ENCODE measurements at places on chromosomes 16 and 17.

DNA sequence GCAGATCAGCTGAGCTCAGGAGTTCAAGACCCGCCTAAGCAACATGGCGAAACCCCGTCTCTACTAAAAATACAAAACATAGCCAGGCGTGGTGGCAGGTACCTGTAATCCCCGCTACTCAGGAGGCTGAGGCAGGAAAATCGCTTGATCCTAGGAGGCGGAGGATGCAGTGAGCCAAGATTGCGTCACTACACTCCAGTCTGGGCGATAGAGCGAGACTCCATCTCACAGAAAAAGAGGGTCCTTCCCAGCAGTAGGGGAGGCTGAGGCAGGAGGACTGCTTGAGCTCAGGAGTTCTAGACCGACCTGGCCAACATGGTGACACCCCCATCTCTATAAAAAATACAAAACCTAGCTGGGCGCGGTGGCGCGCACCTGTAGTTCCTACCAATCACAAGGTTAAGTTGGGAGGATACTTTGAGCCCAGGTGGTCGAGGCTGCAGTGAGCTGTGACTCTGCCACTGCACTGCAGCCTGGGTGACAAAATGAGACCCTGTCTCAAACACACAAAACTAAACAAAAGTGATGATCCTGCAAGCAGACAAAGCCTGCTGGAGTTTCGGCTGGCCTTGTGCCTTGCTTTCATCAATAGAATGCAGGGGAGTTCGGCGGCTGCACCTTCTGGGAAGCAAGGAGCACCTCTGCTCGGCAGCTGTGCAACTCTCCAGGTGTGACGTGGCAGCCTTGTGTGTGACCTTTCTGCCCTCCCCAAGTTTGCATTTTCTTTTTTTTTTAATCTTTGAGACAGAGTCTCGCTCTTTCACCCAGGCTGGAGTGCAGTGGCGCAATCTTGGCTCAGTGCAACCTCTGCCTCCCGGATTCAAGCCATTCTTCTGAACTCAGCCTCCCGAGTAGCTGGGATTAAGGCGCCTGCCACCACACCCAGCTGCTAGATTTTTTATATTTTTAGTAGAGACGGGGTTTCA is 12.4 kb upstream of the YWHAE start:
- DNase-seq: no peak

DNA sequence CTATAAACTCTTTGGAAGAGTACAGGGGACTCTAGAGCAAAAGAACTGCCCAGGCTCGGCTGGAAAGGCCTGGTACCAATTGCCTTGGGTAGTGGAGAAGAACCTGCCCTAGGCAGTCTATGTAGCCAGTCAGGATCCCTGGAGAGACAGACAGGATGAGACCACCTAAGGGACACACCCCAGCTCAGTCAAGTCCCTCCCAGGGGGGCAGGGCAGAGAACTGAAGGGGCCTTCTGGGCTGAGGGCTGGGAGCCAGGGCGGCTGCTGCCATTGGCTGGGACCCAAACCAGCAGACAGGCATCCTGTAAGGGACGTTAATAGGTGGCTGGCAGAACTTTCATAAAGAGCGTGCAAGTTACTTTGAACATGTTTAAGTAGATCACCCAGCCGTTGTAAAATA is 12.8 kb upstream of the SLC38A8 start:
- DNase-seq: no peak

DNA sequence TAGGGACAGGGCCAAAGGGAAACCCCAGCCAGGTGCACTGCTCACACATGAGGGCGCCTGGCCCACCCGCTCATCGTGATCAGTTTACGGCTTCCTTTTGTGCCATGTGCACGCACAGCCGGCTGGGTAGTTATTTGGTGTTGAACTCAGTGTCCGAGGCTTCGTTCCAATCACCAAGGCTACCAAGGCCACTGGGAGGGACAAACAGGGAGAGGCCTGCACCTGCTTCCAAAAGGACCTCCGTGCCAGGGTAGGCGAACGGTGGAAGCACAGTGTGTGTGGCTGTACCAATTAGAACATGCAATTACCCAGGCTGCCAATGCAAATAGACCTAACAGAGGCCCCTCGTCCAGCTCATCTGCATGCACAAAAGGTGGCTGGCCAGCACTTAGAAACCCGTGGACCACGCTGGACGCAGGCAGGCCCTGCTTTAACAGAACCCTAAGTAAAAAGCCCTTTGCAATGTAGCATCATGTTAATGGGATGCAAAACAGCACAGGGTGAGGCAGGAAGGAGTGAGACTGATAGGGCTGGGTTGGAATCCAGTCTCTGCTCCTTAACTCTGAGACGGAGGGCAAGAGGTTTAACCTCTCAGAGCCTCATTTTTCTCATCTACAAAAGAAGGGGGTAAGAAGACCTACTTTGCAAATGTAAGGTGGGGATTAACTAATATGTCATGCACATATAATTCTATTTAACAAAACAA is 204.0 kb downstream of the XYLT1 start:
- DNase-seq: no peak

DNA sequence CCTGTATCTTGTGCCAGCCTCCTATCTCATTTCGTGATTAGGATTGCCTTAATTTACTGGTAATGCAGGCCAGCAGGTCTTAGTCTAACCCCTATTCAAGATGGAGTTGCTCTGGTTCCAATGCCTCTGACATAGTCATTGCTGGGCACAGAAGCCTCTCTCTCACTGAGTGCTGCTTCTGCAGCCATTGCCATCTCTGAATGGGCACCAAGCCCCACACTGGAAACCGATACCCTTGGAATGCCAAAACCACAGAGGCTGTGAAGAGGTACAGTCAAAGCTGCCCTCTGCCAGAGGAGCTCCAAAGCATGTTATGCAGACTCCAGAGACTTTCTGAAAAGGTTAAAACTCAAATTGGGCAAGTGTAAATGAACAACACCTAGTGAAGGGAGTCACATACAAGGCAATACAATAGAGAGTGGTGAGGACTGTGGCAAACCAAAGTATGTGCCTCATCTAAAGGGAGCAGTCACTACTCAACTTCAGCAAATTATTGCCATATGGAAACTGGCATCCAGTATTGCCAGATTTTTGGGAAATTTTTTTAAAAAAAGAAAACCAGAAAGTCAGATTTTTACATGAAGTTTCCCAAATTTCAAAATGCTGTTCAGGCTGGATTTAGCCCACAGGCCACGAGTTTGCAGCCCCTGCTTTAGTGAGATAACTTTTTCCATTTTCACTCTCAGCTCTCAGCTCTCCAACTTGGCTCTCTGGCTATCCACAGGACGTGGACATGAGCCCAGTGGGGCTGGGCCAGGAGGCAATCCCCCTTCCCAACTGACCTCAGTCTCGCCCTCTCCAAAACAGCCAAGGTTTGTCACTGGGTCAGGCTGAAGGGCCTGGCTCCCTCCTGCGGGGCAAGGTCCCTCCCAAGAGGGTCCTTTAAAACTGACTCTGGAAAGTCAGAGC is 2.1 kb upstream of the MMP2 start:
- no peak for DNase-seq

DNA sequence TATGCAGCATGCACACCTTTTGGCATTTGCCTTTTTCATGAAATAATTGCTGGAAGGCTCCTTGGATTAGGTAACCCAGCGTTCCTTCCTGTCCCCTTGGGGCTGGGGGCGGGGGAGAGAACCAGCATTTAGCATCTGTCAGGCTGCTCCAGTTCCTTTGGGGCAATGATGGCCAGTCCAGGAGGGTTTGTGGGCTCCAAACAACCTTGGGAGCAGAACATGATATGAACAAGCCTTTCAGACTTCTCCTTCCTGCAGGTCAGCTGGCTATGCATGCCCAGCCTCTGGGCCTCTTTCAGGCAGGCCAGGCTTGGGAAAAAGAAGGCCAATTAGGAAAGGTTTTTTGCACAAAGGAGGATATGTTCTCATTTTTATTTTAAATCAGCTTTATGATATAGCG is 1.1 kb upstream of the SMTNL2 start:
- no peak for DNase-seq

GRCh38 chr17:37117373-37118142 is 168.8 kb downstream of the AATF start:
- no peak for DNase-seq

DNA sequence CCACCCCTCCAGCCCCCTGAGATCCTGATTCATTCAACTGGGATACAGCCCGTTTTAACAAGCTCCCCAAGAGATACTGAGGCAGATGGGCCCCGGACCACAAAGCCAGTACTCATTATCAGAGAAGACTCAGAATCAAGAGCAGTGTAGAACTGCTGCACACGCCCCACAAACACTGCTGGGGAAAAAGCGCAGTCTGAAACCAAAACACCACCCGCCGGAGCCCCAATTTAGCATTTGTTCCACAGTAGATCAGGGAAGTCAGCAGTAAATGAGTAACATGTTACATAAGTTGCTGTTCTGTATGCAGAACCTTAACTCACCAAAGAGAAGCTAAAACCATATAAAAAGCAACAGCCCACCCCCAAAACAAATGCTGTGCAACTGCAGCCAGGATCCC is 123.6 kb downstream of the CDYL2 start:
- no peak for DNase-seq

GRCh38 chr16:88264641-88265285 is 118.0 kb upstream of the ZNF469 start:
- DNase-seq: no peak

DNA sequence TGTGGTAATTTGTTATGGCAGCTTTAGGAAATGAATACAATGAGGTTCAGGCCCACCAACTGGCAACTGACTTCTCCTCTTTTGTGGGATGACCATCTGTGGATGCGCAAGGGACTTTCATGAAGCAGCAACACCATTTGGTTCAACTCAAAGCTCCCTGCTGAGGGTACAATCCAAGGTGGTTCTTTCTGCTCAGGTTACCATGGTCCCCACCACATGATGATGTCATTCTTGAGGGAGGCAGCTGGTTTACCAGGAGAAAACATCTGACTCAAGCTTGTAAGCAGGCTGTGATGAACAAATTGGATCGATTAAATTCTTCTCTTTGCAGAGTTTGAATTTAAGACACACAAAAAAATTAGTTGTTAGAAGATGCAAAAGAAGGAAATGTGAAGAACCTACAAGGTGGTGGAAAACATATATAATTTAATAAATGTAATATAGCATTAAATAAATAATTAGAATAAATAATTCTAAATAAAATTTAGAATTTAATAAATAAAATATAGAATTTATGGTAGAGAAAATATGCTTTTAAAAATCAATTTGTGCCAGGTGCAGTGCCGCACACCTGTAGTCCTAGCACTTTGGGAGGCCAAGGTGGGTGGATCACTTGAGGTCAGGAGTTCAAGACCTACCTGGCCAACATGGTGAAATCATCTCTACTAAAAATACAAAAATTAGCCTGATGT is 67.6 kb upstream of the ANKFN1 start:
- DNase-seq: no peak

DNA sequence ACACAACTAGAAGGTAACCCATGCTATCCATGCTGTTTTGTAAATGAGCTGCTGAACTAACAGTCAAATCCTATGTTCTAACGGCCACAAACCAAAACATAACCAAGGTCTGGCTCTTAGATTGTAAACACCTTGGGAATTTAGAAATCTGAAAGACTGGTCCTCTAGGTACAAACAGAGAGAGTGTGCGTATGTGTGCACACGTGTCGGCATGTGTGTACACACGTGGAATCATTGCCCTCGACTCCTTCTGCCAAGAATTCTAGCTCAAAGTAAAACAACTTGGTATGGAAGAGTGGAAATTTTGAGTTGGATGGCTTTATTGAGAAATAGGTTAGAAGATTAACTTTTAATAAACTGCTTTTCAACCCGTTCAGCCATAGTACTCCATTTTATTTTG is 18.1 kb upstream of the GHDC start:
- DNase-seq: no peak

DNA sequence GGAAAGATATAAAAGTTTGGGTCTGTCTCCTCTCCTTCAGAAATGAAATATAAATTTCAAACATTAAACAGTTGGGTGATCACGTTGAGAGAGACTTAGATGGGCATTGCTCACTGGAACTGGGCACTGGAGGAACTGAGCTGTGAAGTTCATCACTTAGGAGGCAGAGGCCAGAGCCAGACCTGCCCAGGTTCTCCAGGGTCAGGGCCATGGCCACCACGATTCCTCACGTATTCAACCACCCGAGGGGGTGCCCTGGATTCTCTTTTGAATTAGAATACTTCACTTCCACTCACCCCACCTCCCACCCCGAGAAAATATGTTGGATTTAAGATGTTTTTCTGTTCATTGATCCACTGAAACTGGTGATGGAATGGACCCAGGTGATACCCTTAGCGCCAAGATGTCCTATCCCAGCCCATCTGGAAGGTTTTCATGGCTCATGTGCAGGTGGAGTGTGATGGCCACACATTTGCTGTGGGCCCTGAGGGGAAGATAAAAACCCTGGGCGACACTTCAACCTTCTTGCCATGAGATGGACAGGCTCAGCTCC is 6.1 kb downstream of the PRR29 start:
- no peak for DNase-seq

DNA sequence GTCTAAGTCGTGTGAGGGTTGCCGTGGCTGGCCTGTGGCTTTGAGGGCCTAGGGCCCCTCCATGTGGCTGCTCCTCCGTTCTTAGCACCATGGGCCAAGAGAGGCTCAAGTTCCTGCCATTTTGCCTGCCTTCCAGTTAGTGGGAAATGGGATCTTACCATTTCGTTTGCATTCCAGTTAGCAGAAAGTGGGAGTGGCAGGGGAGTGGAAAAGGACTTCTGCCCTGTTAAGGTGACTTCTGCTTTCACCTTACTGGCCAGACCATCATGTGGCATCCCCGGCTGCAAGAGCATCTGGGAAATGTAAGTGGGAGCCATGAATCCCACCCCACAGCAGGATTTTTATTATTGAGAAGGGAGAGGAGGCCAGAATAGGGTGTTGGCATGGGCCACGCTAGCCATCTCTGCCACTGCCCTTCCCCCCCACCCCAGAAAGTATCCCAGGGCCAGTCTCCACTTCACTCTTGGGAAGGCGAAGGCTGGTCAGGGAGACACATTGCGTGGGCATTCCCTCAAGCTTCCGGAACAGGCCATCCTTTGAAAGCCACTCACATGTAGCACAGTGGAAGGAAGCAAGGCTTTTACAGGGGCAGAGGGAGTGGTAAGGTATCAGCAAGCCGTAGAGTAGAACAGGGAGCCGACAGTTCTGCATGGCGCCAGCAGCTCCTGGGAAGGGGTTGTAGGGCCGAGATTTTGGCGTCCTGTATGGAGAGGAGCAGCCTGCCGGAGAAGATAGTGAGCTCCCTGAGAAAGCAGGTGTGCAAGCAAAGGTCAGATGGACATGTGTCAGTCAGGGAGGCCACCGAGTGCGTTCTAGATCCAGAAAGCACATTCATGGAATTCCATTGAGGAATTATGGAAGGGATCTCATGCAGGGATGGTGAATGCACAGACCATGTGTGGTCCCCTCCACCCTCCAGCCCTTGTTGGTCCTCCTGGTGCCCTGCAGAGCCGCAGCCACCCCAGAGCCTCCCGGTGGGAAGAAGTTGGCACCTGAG is 33.4 kb downstream of the CMIP start:
- DNase-seq: no peak

- no peak for DNase-seq
Observed at GRCh38 chr16:55912022-55912421, 36.8 kb upstream of the CES5A start.

- no peak for DNase-seq
Observed at GRCh38 chr16:30876867-30877266, 17.0 kb downstream of the BCL7C start.

GRCh38 chr17:37661400-37662014 is 18.3 kb upstream of the DDX52 start:
- no peak for DNase-seq

GRCh38 chr16:58195344-58195743 is 2.6 kb downstream of the CSNK2A2 start:
- DNase-seq: no peak

GRCh38 chr16:262121-262745 is 13.5 kb downstream of the RGS11 start:
- DNase-seq: no peak

GRCh38 chr17:67452681-67453554 is 75.8 kb downstream of the PITPNC1 start:
- DNase-seq: no peak

- DNase-seq: no peak
Observed at GRCh38 chr17:65324611-65325342, 187.6 kb downstream of the RGS9 start.
